ENCODE measurements at places on chromosomes 3 and 15.
A peak's percentile ranks its signal among the peaks of the same experiment; 100 is the strongest.

DNA sequence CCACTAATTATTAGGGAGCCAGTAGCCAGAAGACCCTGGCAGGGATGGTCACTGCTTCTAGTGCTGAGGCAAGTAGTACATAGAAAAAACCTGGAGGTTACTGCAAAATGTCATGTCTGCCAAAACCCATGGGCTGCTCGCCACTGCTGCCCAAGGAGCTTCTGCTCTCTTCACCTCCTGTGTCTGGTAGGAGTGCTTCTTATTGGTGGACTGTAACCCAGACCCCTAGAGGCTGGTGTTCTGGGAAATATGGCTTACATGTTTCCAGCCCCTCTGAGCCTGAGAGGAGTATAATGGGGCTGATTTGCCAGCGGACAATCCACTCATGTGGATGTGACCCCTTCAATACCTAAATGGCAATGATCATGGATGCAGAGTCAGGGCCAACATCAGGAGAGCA is 286.4 kb downstream of the EPHB1 start:
- no peak for DNase-seq

GRCh38 chr3:46127503-46127902 is 80.6 kb downstream of the CCR1 start:
- DNase-seq, result peak; percentile 91

DNA sequence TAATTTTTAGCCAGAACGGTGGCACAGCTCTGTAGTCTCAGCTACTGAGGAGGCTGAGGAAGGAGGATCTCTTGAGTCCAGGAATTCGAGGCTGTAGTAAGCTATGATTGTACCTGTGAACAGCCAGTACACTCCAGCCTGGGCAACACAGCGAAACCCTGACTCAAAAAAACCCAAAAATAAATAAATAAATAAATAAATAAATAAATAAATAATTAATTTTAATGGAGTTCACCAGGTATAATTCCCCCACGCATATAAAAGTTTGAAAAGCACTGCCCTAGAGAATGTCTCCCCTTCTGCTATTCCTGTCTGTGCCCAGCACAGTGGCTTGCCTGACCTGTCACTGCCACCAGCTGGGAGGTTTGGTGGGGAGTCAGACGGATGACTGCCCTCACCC is 4.2 kb upstream of the RLBP1 start:
- no peak for DNase-seq

- no peak for DNase-seq
Observed at GRCh38 chr3:46736006-46736872, 18.6 kb upstream of the PRSS50 start.

DNA sequence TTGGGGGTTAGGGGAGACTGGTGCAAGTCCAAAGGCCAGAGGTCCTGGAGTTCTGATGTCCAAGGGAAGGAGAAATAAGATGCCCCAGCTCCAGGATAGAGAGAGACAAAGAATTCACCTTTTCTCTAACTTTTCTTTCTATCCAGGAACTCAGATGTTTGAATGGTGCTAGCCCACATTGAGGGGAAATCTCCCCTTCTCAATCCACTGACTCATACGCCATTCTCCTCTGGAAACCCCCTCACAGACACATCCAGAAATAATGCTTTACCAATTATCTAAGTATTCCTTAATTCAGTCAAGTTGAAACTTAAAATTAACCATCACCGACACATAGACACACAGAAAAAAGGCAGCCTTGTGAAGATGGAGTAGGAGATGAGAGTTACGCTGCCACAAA is 1085.2 kb downstream of the NSUN3 start:
- no peak for DNase-seq

All from fibroblast of skin of back (primary cell).